Suprapubic skin (tissue), 4 donors: ENCODE measurements at places on chromosomes 6 and 20. TPM values are rescaled to one million over a fixed set of nuclear protein-coding genes. Genes with fewer than 3 reads are reported as not detected.

GRCh38 chr6:162814426-162814973, 86.7 kb downstream of the PACRG start:
- no peak overlapping the region for H3K27ac ChIP-seq
- H3K4me3 ChIP-seq: no peak overlapping the region
- H3K36me3 ChIP-seq: no peaks in the 10 kb centered on the region
- H3K4me1 ChIP-seq: no peaks in the 10 kb centered on the region

DNA sequence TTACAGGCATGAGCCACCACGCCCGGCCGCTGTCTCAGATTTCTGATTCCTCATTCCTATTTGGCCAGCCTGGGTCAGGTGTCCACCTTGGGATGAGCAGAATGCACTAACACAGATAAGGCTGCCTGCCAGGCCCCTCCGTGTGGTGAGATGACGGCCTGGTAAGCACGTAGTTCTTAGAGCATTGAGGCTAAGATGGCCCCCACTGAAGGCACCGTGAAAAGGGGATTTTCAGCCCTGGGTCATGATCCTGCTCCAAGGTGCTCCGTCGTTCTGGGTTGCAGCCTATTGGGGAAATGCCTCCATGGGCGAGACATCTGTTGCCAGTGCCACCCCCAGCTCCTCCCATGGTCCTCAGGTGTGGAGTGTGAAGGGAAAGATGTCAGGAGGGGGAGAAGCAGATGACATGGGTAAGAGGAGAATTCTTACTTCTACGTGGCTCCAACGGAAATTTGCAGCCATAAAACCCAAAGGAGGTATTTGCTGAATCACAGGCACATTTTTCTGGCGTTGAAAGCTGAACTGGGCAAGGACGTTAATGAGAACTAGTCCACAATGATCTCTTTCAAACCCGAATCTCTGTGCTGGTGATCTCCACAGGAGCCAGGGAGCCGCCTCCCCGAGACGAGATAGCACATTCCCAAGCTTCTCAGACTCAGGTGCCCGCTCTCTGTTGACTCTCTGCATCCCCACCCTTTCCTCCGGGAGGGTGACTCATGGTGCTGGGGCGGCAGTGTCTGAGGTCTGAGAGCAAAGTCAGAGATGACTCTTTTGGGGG, 34.0 kb upstream of the BMP6 start:
- H3K4me1 ChIP-seq: peaks cover 7% of the 10 kb centered on the region
- DNase-seq: no peak
- H3K27me3 ChIP-seq: no peaks in the 10 kb centered on the region
- no peak overlapping the region for H3K27ac ChIP-seq
- H3K36me3 ChIP-seq: no peaks in the 10 kb centered on the region
- peak overlapping the region; percentile 8 for H3K4me3 ChIP-seq

DNA sequence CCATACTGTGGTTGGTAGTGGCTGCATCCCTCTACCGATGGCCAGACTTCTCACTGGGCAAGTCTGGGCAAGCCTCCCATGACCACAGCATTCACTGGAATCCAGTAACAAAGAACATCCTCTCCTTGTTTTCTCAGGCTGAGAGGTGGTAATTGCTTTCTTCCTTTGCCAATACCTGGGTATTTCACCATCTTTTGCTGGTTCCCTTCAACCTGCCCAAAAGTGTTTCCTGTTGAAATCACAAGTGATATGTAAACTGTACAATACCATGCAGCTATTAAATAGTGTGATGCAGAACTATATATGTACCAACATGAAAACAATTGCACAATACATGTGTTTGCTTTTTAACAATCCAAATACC, at the start of gene PTCHD4:
TSS of gene PTCHD4 (minus strand) at position 55 of the 364 bp plus-strand sequence. CDS start 42,240 bp downstream, outside the sequence.
- H3K4me1 ChIP-seq: no peaks in the 10 kb centered on the region
- H3K27me3 ChIP-seq: no peaks in the 10 kb centered on the region
- H3K27ac ChIP-seq: no peak within 1 kb of the TSS
- no peaks in the 10 kb centered on the region for H3K36me3 ChIP-seq

DNA sequence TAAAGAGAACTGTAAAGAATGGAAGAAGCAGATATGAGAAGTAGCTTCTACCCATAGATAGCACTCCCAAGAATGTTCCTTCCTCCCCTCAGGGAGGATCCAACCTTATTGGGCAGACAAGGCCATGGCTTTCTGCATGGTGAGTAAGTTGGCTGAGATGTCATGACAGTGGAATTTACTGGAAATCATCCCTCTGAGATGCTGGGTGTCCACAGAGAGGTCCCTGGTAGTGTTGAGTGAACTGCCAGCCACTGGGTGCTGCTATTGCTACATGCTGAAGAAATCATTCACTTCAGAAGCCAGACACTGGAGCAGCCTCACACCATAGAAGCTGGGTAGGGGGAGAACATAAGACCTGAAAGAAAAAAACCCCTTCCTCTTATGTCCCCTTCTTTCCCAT, 46.4 kb upstream of the FERMT1 start:
- no peaks in the 10 kb centered on the region for H3K36me3 ChIP-seq
- no peak for DNase-seq
- H3K27ac ChIP-seq: no peak overlapping the region
- no peaks in the 10 kb centered on the region for H3K27me3 ChIP-seq

The PRR18 gene
- total RNA-seq: not detected
